ENCODE measurements at places on chromosomes 2 and 18.

- no peak for DNase-seq
These were observed 239.7 kb downstream of the GPD2 start for GRCh38 chr2:156675896-156676295.

GRCh38 chr18:79518683-79519128 lies 123.0 kb downstream of the NFATC1 start:
- peak; percentile 30 for DNase-seq

GRCh38 chr2:133434959-133435668 lies 133.1 kb downstream of the NCKAP5 start:
- DNase-seq = no peak

DNA sequence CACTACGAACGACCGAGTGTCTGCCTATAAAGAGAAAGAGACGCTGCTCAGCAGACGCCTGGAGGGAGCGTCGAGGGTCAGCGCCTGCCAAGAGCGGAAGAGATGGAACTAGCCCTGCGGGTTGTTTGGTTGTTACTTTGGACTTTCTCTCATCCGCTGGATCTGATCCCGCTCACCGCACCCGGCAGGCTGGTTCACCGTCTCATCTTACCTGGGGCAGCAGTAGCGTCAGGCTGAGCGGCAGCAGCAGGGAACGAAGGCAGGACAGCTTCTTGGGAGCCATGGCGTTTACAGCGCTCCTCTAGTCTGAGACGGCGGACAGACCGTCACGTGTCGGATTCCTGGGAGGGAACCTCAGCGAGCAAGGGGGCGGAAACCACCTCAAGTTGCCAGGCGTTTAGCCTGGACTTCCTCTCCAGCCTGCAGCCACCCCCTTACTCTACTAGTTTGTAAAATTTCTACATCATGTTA lies 1.9 kb downstream of the GLB1L start:
- DNase-seq = no peak

DNA sequence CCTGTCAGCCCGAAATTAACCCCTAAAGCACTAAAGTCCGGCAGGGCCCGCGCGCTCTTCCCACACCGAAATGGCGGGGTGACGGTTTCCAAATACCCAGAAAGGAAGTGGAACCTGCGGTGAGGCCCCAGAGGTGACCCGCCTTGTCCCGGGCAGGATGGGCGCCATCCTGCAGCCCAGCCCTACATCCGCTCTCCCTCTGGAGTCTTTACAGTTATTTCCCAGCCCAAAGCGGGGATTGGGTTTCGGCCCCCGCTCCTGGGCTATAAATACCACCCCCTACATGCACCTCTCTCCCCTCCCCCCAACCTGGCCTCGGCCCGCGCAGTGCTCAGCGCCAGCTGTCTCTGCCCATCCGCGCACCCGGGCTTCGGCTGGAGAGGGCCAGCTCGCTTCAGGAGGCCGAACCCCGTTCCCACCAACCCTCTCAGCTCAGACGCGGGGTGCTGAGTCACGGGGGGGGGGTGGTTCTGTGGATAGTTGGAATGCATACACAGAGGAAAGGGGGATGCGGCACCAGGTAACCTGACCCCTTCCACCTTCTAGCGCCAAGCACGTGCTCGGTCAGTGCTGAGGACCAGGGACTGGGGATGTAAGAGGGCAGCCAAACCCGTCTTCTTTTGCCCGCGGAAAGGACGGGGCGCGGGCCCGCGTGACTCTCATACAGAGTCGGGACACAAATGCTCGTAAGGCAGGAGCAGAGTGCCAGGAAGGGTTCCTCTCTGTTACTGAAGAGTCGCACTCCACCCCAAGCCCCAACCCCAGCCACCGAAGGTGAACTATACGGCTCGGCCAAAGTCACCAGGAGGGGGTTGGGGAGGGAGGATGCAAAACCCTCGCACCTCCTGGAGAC lies at the start of gene TUBA4B:
TSS of gene TUBA4B (plus strand) at position 344 of the 853 bp plus-strand sequence. CDS start at position 509, 165 bp downstream.
- DNase-seq = peak; percentile 88
